Mesothelial cell of epicardium (in vitro differentiated cells): ENCODE measurements at places on chromosomes 3 and 15. TPM values are rescaled to one million over a fixed set of nuclear protein-coding genes. Genes with fewer than 3 reads are reported as not detected.

- peaks cover 33% of the 10 kb centered on the region for H3K27me3 ChIP-seq
- DNase-seq: no peak
- no peaks in the 10 kb centered on the region for H3K36me3 ChIP-seq
- H3K4me1 ChIP-seq: no peaks in the 10 kb centered on the region
Observed at GRCh38 chr3:187661267-187661666, 8.9 kb downstream of the SST start.

FBXO22 gene
- total RNA-seq: 38.1 to 40.6 TPM (median 38.3 TPM) in 3 replicates

- H3K4me1 ChIP-seq: peaks cover 12% of the 10 kb centered on the region
- H3K36me3 ChIP-seq: no peaks in the 10 kb centered on the region
- no peaks in the 10 kb centered on the region for H3K27me3 ChIP-seq
- H3K27ac ChIP-seq: no peak overlapping the region
Observed at GRCh38 chr3:56303487-56303886, 164.8 kb downstream of the ERC2 start.

LRRC3B gene
- 0.11 to 0.34 TPM (median 0.23 TPM) in 3 replicates for total RNA-seq

GRCh38 chr3:13348661-13349396, 71.3 kb downstream of the NUP210 start:
- no peak for DNase-seq
- H3K27ac ChIP-seq: no peak overlapping the region
- H3K4me1 ChIP-seq: peaks cover 6% of the 10 kb centered on the region
- peaks cover 19% of the 10 kb centered on the region for H3K36me3 ChIP-seq

DNA sequence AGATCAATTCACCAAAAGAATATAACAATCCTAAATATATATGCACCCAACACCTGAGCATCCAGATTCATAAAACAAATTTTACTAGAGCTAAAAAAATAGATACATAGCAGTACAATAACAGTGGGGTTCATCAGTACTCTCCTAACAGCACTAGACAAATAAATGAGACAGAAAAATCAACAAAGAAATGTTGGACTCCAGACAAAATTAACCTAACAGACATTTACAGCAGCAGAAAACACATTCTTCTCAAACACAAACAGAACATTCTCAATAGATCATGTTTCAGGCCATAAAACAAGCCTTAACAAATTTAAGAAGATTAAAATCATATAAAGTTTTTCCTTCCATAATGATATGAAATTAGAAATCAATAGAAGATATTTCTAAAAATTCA, 124.8 kb upstream of the NECTIN3 start:
- no peak overlapping the region for H3K27ac ChIP-seq
- H3K4me1 ChIP-seq: no peaks in the 10 kb centered on the region
- H3K27me3 ChIP-seq: no peaks in the 10 kb centered on the region
- H3K36me3 ChIP-seq: peaks cover 16% of the 10 kb centered on the region

DNA sequence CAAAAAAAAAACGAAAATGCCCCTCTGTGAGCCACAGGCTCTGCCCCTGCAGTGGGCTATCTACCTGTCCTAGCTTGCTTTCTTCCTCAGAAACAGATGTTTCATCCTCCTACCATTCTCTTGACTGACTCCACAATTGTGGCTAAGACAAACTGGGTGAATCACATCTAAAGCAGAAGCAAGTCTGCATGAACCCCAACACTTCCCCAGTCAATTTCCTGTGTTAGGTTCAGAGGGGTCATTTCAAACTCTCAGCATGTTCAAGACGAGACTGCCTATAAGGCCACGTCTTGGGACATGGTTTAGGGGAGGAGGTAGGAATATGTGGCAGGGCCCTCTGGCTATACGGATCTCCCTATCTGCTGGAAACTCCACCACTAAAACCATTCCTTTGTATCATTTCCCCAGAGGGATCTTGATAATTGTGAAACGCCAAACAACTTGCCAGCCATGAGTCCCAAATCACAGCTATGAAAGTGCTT, 28.6 kb upstream of the ANKDD1A start:
- no peak overlapping the region for H3K4me3 ChIP-seq
- H3K27me3 ChIP-seq: no peaks in the 10 kb centered on the region
- no peak for DNase-seq
- no peak overlapping the region for H3K27ac ChIP-seq

SH3GL3 gene
- total RNA-seq: 5.7 to 6.1 TPM (median 6.0 TPM) in 3 replicates

SNX22 gene
- total RNA-seq: 0.78 to 0.91 TPM (median 0.79 TPM) in 3 replicates

- peaks cover 65% of the 10 kb centered on the region for H3K4me1 ChIP-seq
- no peaks in the 10 kb centered on the region for H3K27me3 ChIP-seq
- no peaks in the 10 kb centered on the region for H3K36me3 ChIP-seq
- H3K4me3 ChIP-seq: no peak overlapping the region
- DNase-seq: no peak
Observed at GRCh38 chr3:193974671-193975535, 161.0 kb upstream of the HES1 start.

DNA sequence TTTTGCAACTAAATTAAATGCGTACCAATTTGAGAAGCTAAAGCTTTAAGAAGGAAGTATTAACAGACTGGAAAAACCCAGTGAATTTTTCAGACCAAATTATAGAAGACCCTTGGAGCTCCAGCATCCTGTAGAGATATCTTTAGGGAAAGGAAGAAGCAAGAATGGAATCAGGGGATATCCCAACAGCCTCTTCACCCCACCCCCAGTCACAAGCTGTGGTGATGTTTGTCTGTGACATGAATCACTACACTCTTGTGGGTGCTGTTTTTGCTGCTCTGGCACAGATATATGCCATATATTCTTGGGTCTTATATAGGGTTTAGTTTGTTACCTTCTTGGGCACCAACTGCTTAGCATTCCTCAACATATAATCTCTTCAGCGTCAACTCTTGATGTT, 78.5 kb upstream of the BCL6 start:
- DNase-seq: no peak
- H3K27ac ChIP-seq: no peak overlapping the region
- no peaks in the 10 kb centered on the region for H3K27me3 ChIP-seq
- no peak overlapping the region for H3K4me3 ChIP-seq
- H3K4me1 ChIP-seq: no peaks in the 10 kb centered on the region

GRCh38 chr3:30437171-30437601, 169.2 kb upstream of the TGFBR2 start:
- peaks cover 19% of the 10 kb centered on the region for H3K4me1 ChIP-seq
- H3K27ac ChIP-seq: peak overlapping the region; percentile 50
- DNase-seq: no peak
- peaks cover 2% of the 10 kb centered on the region for H3K36me3 ChIP-seq

HEMK1 gene
- 32.1 to 34.1 TPM (median 32.8 TPM) in 3 replicates for total RNA-seq

DNA sequence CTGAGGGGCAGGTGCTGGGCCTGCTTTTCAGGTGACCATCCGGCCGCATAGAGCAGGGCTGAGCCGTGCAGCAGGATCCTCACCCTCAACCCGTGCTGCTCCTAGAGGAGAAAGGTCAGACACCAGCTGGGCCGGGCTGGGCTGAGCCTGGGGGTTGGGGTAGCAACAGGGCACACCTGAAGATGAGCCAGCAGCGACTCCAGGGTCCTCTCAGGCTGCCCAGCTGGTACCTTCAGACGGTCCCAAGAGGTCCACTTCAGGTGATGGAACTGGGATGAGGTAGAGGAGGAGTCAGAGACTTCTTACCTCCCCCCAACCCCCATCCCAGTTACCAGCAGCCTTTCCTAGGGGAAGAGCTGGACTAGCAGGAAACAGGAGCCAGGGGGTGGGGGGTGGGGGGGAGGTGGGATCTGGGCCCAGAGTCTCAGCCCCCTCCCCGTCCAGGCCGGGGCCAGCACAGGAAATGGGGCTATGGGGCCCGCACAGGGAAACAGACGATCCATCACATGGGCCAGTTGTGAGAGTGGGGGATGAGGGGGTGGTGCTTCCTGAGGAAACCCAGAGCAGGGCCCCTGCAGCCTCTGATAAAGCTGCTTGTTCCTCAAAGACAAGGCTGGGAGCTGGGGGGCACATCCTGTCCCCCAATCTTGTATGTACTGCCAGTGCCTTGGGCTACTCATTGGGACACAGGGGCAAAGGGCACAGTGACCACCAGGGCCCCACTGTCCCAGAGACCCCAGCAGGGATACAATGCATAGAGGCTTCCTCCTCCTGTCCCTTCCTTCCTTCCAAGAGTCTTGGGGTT, 3.0 kb downstream of the INKA1 start:
- peak overlapping the region; percentile 98 for H3K27ac ChIP-seq
- peak overlapping the region; percentile 52 for H3K4me3 ChIP-seq
- peaks cover 3% of the 10 kb centered on the region for H3K36me3 ChIP-seq
- H3K27me3 ChIP-seq: peaks cover 25% of the 10 kb centered on the region

- H3K27me3 ChIP-seq: peaks cover 26% of the 10 kb centered on the region
- peak overlapping the region; percentile 94 for H3K4me3 ChIP-seq
- peak overlapping the region; percentile 88 for H3K27ac ChIP-seq
- DNase-seq: peak; percentile 56
- H3K4me1 ChIP-seq: peaks cover 48% of the 10 kb centered on the region
Observed at GRCh38 chr3:184561913-184562877, 610 bp downstream of the EPHB3 start.

GRCh38 chr3:112199622-112200316, 66.7 kb upstream of the GCSAM start:
- H3K27me3 ChIP-seq: peaks cover 1% of the 10 kb centered on the region
- H3K4me3 ChIP-seq: no peak overlapping the region
- H3K4me1 ChIP-seq: no peaks in the 10 kb centered on the region
- no peaks in the 10 kb centered on the region for H3K36me3 ChIP-seq
- H3K27ac ChIP-seq: no peak overlapping the region
- no peak for DNase-seq

GNB5 gene
- total RNA-seq: 22.3 to 23.1 TPM (median 22.5 TPM) in 3 replicates

DNA sequence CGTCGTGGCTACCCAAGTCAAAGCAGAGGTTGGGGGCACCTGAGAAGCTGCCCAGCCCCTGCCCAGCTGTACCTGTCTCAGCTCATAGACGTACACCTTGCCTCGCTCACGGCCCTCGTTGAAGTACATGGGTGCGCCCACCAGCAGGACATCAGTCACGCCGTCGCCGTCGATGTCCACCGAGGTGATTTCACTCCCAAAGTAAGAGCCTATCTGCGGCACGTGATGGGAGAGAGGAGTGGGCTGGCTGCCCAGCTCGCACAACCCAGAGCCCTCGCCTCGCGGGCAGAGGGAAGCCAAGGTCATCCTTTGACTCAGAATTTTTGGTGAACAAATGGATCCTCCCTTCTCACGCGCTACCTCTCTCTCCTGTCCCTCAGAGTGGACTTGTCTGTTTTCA, 54.7 kb downstream of the FEM1B start:
- H3K27ac ChIP-seq: no peak overlapping the region
- peaks cover 13% of the 10 kb centered on the region for H3K27me3 ChIP-seq
- H3K36me3 ChIP-seq: no peaks in the 10 kb centered on the region
- H3K4me3 ChIP-seq: no peak overlapping the region

IL17RD gene
- 27.5 to 30.3 TPM (median 27.9 TPM) in 3 replicates for total RNA-seq

- H3K4me3 ChIP-seq: no peak overlapping the region
- H3K27me3 ChIP-seq: no peaks in the 10 kb centered on the region
- no peak overlapping the region for H3K27ac ChIP-seq
- H3K4me1 ChIP-seq: peaks cover 16% of the 10 kb centered on the region
- no peak for DNase-seq
Observed at GRCh38 chr15:73620078-73620477, 13.1 kb downstream of the NPTN start.

DNA sequence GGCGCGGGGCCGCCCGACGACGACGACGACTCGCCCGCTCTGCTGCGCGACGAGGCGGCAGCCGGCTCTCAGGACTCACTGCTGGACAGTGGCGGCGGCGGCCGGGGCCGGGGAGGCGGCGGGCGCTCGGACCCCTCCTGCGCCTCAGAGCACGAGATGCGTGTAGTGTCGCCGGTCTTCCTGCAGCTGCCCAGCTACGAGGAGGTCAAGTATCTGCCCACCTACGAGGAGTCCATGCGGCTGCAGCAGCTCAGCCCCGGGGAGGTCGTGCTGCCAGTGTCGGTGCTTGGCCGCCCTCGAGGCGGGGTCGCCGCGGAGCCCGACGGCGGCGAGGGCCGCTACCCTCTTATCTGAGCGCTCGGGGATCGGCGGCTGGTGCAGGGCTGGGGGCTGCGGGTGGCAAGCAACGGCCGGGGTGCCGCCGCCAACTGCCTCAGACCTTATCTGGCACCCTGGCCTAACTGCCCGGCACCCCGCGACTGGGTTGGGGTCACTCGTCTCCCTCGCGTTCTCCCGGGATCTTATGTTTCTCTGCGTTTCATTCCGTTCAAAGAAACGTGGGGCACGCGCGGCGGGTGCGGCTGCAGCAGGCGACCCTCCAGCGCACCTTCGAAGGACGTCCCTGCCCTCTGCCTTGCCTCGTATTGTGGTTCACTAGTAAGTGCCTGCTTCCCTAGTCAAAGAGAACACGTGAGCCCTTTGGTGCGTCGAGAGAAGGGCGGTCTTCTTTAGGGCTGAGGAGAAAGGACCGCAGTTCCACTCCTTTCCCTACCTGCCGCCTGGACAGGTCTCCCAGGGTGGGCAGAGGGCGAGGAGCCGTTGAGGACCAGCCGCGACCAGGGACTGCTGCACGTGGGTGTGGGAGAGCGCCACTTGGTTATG, 1.0 kb downstream of the C3orf80 start:
- peak overlapping the region; percentile 67 for H3K4me3 ChIP-seq
- no peaks in the 10 kb centered on the region for H3K36me3 ChIP-seq
- H3K4me1 ChIP-seq: peaks cover 12% of the 10 kb centered on the region
- peak; percentile 43 for DNase-seq
- H3K27ac ChIP-seq: peak overlapping the region; percentile 25

- no peak overlapping the region for H3K4me3 ChIP-seq
- no peak for DNase-seq
- H3K27ac ChIP-seq: no peak overlapping the region
- no peaks in the 10 kb centered on the region for H3K4me1 ChIP-seq
- no peaks in the 10 kb centered on the region for H3K36me3 ChIP-seq
Observed at GRCh38 chr3:353191-353739, 156.7 kb downstream of the CHL1 start.

GPR27 gene
- 13.4 to 16.1 TPM (median 14.2 TPM) in 3 replicates for total RNA-seq

GRCh38 chr3:160472344-160472743, 22.8 kb upstream of the TRIM59 start:
- peaks cover 3% of the 10 kb centered on the region for H3K4me1 ChIP-seq
- no peak overlapping the region for H3K4me3 ChIP-seq
- DNase-seq: no peak

DNA sequence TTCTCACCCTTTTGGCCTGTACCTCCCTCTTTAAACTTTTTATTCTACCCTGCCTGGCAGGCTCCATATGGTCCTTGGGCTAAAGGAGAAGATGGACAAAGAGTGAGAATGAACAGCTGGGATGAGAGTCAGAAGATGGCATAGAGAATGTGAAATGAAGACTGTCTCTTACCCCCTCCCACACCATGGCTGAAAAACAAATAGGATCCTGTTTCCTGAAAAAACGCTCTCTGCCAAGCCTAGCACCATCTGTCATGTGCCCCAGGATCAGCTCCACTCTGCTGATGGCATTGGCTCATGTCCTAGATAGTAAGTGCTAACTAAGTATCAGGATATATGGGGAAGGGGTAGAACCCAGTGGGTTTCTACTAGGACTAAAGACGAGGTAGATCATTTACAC, 238.6 kb downstream of the MEX3B start:
- no peak overlapping the region for H3K4me3 ChIP-seq
- H3K36me3 ChIP-seq: no peaks in the 10 kb centered on the region
- no peaks in the 10 kb centered on the region for H3K4me1 ChIP-seq
- H3K27me3 ChIP-seq: no peaks in the 10 kb centered on the region
- no peak for DNase-seq

DNA sequence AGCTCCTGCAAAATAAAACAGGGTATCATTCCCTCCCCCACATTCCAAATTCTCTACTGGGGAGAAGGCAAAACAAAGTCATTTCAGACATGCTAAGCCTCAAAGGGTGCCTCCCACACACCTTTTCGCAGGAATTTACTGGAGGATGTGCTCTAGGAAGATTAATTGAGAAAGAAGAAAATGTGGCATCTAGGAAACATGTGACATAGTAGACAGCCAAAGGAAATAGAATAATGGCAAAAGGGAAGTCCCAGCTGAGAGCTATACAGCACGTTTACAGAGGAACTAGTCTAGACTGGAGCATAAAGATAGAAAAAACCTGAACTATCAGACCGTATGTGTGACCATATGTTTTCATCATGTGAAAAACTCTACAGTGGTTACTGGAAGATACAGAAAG, 58.8 kb upstream of the MELTF start:
- peaks cover 19% of the 10 kb centered on the region for H3K36me3 ChIP-seq
- peak overlapping the region; percentile 6 for H3K27ac ChIP-seq
- no peak for DNase-seq
- no peak overlapping the region for H3K4me3 ChIP-seq
